ENCODE measurements at places on chromosomes 7 and 10. TPM values are rescaled to one million over a fixed set of nuclear protein-coding genes. Genes with fewer than 3 reads are reported as not detected.
A peak's percentile ranks its signal among the peaks of the same experiment; 100 is the strongest.

MCU gene
- 49.4 TPM for total RNA-seq

DNA sequence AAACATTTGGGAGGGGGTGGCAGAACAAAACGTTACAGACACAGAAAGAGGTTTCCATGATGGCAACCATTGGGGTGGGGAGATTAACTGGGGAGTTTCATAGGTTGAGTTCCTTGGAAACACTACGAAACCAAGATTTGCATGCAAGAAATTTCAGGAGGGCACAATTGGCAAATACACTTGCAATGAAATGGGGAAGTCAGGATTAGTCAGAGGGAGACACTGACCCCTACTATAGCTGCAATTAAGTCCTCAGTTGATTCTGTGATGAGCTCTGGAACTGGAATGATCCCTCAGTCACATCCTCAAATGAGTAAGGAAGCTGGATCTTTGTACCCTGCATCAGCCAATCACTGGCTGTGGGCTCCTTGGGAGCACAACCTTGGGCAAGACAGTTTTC is 22.1 kb downstream of the CPEB3 start:
- DNase-seq = no peak

DNA sequence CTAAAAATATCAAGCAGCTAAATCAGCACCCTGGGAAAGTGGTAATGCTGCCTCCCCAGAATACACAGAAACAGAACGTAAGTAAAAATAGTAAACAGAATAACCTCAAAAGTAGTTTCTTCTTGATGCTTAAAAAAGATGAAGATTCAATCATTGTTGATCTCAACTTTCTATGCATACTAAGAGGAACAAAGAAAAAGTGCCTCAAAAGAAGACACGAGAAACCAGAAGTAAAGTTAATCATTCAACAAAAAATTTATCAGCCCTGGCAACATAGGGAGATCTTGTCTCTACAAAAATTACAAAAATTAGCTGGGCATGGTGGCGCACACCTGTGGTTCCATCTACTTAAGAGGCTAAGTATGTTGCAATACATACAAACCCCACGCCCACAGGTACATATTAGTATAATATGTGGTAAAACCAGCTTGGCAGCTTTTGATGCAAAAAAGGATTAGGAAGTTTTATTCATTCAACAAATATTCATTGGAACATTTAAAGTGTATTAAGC is 153.7 kb downstream of the NRBF2 start:
- DNase-seq = no peak

DNA sequence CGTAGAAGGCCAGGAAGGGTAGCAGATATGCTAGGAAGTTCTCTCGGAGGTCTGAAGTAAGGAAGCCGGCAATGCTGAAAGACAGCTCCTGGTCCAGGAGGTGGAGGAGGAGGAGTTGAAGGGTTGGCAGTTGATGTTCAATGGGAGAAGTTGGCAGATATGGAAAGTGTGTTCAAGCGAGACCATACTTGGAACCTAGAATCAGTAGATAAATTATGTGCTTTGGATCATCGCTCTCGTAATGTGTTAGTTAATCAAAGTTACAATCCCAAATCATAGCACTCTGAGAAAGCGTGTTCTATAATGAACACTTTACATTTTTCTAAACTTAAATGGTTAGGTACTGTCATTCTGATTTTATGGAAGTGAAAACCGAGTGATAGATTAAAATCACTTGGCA is 152.9 kb downstream of the CELF2 start:
- DNase-seq = no peak

- DNase-seq = no peak
These were observed 23.4 kb downstream of the GPR158 start for GRCh38 chr10:25198151-25198550.

DNA sequence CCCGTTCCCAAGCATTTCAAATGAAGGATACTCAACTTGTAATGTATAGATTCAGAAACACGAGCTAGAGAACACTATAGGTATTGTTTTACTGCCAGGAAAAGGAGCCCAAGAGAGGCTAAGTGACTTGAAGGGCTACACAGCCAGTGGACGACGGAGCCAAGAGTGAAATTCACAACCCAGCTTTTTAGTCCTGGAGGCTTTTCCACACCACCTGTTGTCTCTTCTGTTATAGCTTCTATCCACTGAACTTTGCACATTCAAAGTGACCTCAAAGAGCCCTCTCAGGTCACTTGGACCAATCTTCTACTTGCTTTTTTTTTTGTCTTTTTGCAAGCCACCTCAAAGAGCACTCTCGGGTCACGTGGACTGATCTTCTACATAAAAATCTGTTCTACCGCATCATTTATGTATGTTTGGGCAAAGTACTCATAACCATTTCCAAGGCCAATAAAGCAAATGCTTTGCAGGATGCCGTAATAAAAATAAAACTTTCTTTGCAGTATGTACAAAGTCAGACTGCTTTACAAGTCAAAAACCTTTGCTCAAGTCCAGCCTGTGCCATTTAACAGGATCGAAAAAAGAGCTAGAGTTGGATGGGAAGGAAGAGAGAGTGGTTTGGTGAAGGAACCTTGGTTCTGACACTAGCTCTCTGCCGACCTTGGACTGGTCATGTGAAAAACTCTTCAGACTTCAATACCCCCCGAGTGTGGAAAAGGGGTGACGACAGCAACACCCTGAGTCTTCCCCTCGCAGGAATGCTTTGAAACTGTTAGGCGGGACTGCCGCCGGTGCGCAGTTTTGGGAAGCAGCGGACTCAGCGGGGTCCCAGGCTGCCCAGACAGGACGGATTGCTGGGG is 821 bp downstream of the SLC35B4 start:
- DNase-seq = peak; percentile 20

DNA sequence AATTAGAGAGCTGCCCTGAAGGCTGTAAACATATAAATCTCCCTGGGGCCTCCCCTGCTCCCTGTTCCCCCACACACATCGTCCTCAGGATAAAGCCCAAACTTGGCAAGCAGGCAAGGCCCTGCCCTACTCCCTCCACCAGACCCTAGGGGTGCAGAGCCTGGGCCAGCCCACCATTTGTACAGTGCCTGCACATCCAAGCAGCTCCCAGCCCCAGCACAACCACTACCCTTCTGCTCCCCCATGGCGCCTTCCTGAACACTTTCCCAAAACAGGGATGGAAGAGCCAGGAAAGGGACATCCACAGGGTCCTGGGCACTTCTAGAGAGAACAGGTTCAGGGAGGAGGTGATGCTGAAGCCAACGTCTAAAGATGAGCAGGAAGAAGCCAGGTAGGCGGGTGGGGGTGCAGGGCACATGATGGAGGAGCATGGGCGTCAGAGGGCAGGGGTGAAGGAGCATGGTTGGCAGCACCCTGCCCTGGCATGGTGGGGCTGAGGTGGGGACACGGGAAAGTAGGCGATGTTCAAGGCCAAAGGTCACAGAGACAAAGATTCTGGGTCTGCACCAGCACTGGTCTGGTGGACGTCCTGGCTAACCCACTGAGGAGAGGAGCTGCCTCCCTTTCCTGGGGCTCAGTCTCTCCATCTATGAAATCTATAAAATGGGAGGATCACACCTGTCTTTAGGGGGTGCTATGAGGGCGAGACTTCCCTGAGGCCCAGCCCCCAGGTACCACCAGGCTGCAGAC is 140.6 kb downstream of the ARHGAP22 start:
- peak; percentile 50 for DNase-seq

- DNase-seq = no peak
These were observed 97.1 kb upstream of the MXI1 start for GRCh38 chr10:110110338-110110737.

- DNase-seq = no peak
These were observed 15.8 kb upstream of the ACTA2 start for GRCh38 chr10:88968391-88968790.

GRCh38 chr10:58459069-58459468 is 53.6 kb upstream of the BICC1 start:
- DNase-seq = no peak

ANKRD61 gene
- 0.18 TPM for total RNA-seq

DNA sequence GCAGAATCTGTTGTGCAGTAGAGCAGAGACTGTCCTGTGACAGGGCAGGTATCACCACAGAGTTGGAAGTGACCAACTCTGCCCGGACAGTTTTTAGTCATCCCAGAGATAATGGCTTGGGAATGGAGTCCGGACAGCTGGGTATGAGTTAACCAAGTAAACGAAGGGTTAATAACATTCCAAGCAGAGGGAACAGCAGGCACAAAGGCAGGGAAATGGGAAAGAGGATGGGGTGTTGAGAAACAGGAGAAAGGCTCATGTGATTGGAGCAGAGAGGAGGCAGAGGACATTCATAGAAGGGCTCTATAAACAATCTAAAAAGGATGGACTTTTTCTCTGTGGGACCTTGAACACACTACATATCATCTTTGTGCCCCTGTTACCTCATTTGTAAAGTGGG is 132.2 kb upstream of the YAE1 start:
- peak; percentile 23 for DNase-seq

TFEC gene
- not detected for total RNA-seq

AGAP9 gene
- 5.3 TPM for total RNA-seq

CCDC3 gene
- total RNA-seq = 0.73 TPM

DNA sequence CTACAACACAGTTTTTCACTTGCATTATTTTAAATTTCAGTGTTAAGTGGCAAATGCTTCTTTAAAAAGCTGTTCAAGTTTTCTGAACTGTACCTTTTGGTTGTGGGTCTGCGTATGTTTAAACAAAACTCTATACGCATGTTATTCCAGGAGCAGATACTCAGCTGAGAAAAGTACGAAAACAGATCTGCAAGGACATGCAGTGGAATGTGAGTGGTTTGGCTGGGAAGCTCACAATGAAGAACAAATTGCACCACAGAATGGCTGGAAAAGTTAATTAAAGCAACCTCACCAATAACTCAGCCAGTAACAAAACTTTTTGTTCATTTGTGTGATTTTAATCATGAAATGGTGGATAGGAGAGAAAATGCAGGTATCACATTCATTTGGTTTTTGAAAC is 17.6 kb downstream of the GLI3 start:
- DNase-seq = no peak

HOXA4 gene
- not detected for total RNA-seq

GRCh38 chr7:64636386-64636785 is 29.5 kb upstream of the ZNF107 start:
- DNase-seq = no peak

TMEM130 gene
- 0.24 TPM for total RNA-seq

Measured in H7 (cell line).